ENCODE measurements at places on chromosomes 12 and 14.

DNA sequence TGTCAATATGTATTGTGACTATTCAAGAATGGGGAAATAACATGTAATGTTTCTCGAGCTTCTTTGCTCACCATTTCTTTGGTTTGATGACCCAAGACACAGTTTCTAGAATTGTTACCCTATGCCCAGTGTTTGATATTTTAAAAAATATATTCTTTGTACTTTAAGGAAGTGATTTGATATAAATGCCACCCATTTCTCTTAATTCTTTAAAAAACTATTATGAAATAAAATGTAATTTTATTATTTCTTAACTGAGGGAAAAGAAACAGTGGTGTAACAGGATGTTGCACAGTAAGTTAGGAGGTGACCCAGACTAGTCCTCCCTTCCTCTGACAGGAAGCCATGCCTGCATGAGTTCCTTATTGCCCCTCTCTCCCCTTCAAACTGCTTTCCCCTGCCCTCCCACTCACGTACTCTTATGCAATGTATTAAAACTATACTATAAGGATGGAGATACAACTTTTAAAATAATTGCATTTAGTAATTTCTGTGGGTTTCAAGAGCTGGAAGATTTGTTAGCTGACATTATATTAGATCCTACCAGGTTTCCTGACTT, 279.4 kb downstream of the TMTC2 start:
- no peak for DNase-seq

DNA sequence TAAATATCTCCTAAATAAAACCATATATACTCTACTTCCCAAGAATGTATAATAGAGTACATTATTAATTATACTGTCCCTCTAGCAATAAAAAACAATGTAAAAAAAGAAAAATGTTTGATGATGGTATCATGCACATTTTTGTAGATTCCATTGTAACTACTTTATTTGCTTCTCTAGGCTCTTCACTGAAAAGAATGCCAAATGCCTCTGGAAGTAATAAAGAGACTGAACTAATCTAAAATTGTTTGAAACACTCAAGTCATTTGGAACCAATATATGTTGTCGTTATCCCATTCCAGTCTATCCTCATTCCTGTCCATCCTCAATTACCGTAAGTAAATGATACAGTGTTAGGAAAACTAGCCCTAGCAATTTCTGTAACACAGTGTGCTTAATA, 233.6 kb downstream of the C12orf50 start:
- DNase-seq: no peak

GRCh38 chr14:38608244-38608643, 352.4 kb upstream of the CLEC14A start:
- no peak for DNase-seq

- DNase-seq: no peak
These were observed at the start of gene KCNK13 for GRCh38 chr14:90061685-90062126. Gene KCNK13 (plus strand): TSS chr14:90061994. CDS start chr14:90062206, 212 bp downstream.

DNA sequence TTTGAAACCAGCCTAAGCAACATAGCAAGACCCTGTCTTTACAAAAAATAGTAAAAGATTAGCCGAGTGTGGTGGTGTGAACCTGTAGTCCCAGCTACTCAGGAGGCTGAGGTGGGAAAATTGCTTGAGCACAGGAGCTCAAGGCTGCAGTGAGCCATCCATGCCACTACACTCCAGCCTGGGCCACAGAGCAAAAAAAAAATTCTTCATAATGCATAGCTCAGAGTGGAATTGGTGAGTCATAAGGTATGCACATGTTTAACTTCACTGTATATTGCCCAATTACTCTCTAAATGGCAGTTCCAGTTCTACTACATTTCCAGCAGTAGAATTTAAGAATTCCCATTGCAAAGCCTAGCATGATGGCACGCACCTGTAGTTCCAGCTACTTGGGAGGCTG, 26.8 kb upstream of the CLIP1 start:
- DNase-seq: no peak

DNA sequence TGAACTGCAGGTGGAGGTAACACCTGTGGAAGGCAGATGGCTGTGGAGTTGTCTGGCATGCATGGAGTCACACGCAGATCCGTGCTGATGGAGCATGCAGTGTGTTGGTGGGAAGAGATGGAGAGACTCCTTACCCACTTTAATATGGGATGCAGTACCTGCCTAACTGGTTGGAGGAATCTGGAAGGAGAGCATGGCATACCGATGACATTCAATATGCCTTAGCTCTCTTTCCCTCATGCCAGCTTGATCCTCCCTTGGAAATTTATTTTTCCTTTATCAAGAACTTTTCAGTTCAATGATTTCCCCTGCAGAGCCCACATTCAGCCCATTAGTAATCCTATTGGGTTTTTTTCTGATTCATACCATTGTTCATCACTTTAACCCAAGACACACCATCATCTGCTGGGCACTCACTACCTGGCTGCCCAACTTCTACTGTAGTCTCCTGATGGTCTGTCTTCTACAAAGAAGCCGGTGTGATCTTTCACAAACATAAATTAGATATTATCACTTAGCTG, 25.9 kb upstream of the NR2C1 start:
- DNase-seq: no peak

GRCh38 chr12:106301611-106302321, 767 bp upstream of the TCP11L2 start:
- DNase-seq: no peak

DNA sequence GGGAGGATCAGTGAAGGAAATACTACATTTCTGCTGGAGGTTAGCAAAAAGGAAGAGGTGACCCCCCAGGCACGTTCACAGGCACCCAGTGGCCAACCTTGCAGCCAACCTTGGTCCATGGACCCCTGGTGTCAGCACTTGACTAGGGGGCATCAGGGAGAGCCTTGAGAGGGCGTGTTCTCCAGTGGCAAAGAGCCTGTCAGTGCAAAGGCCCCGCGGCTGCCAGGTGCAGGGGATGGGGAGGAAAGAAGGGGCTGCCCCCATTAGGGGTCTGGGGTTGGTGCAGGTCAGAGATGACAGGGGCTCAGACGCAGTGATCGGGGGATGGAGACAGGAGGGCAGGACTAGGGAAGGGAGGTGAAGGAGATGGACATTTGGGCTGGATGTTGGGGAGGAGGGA, 22.7 kb upstream of the ULK1 start:
- DNase-seq: no peak

- DNase-seq: no peak
These were observed 95.4 kb upstream of the SLCO1C1 start for GRCh38 chr12:20599757-20600156.

GRCh38 chr12:54991161-54991990, 6.8 kb upstream of the TESPA1 start:
- DNase-seq: no peak

GRCh38 chr12:14431975-14432374, 66.5 kb downstream of the ATF7IP start:
- no peak for DNase-seq

GRCh38 chr12:32139064-32139421, 32.4 kb downstream of the BICD1 start:
- DNase-seq: no peak

- DNase-seq: no peak
These were observed 3.5 kb downstream of the LPAR5 start for GRCh38 chr12:6632026-6632983.

GRCh38 chr14:70904373-70904772, 2.9 kb upstream of the PCNX1 start:
- DNase-seq: no peak

- no peak for DNase-seq
These were observed 10.6 kb downstream of the BBS10 start for GRCh38 chr12:76337583-76337982.

GRCh38 chr12:45803111-45803510, 73.6 kb downstream of the ARID2 start:
- DNase-seq: no peak

DNA sequence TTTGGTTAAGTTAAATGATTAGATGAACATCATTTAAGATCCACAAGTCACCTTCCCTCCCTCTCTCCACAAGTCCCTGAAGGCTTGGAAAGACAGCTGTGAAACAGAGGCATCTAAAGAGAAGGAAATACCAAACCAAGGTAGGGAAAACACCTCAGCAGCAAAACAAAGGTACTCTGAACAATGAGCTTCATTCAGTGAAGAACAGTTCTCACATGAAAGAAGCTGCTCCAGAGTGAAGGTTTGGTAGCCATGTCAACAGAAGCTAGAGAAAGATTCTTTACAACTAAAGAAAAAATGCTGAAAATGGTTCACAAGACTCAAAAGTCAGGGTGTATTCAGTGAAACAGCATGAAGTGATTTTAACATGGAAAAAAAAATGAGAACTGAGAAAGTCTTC, 69.4 kb downstream of the FGD6 start:
- DNase-seq: no peak

DNA sequence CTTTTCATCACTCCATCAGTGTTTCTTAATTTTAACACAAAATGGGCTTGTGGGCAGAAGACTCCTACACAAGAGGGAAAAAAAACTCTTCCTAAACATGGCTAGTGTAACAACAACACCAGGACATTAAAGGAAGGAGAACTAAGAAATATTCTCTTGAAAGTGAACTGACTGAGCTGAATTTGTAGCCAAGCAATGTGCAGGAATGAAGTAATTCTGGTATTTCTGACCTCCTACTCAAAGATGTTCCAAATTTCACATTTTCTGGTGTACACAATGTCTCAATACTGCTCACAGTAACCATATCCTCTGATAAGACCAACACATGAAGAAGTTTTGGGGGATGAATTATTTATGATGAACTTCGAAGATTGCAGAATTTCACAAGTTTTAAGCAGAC, 357.3 kb downstream of the DUSP6 start:
- DNase-seq: no peak

DNA sequence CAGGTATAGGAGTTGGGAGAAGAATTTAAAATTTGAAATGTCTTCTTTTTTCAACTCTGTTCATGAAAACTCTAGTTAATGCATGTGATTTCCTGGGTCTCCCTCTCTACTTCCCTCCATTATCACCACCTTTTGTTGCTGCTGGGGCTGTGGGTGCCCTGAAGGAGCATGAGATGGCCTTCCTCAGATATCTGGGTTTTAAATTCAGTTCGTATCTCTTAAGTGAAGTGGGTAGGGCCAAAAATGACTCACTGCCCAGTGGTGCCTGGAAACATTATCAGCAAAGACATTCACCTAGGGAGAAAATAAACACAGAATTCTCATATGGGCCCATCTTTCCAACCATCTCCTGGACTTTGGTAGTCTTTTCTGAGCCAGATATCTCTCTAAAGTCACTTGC, 234.9 kb upstream of the PLEKHG7 start:
- DNase-seq: no peak

GRCh38 chr14:94143239-94143638, 13.8 kb upstream of the IFI27L2 start:
- DNase-seq: no peak

DNA sequence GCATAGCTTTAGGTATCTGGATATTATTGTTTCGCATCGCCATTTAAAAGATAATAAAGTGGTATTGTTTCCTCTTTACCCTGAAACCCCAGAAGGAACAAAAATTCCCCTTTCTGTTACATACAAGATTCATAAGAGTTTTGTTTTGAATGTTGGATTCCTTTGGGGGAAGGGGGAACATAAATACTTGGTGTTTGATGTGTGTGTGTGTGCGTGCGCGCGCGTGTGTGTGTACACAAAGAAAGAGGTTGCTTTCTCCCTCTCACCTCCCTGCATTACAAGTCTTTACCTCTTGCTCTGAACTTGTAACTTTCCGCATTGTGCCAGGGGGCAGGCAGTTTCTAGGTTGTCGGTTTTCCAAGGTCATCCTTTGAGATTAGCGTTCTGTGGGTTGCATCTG, 76.4 kb downstream of the GPATCH2L start:
- DNase-seq: no peak
